NCI-H446 (cell line): ENCODE measurements at places on chromosomes 11 and 22.

- no peak for DNase-seq
These were observed 10.0 kb downstream of the SHANK2 start for GRCh38 chr11:71242391-71242790.

GRCh38 chr11:35307221-35307621 is 112.1 kb downstream of the SLC1A2 start:
- DNase-seq, result no peak

GRCh38 chr11:105100206-105100605 is 39.4 kb downstream of the CARD18 start:
- DNase-seq, result no peak

DNA sequence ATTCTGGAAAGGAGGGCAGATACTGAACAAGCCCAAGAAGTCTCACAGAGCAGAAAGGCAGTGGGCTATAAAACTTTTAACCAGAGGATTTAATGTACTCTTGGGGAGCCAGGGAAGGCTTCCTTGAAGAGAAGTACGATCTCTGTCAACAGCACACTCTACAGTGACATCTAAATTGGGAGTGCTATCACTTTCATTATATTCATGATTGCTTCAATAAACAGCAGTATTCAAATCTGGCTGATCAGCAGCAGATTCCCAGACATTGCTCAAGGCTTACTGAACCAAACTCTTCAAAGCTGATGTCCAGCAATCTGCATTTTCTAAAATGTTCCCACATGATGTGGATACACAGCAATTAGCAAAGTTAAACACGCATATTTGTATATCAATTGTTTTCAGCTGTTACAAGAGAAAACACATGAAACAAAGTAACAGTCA is 44.2 kb downstream of the SYTL2 start:
- no peak for DNase-seq

DNA sequence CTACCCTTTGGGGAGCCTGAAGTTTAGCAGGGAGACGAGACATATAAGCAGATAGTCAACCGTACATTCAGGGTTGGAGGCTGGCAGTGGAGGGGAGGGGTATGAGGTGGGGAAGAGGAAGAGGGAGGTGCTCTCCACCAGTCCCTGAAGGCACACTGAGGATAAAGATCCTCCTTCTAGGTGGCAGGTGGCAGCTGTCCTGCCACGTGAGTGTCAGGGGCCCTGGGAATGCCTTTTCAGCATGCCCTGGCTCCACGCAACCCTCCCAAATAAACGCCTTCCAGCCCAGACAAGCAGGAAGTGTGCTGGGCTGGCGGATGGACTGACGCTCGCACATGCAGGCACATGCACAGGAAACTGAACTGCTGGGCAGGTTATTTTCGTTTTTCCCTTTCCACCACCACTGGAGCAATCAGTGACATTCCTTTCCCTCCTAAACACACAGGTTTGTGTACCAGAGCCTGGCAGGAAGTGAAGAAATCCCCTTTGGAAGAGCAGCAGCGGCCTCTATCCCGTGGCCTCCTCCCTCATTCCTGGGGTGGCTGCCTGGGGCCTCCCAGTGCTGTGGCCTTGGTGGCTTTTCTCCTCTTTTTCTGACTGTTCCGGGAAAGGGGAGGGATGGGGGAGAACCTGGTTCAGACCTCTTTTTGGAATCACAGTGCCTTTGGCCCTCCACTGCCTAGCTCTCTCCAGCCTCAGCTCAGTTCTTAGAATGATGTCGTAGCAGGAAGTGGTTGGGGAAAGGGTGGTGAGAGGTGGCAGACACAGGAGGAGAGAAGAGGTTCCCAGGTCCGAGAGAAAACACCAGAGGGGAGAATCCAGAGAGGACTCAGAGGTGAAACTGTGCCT is 157.0 kb upstream of the TIMP3 start:
- no peak for DNase-seq
